Lung (tissue), 17 donors: ENCODE measurements at places on chromosomes 11 and 22.

DNA sequence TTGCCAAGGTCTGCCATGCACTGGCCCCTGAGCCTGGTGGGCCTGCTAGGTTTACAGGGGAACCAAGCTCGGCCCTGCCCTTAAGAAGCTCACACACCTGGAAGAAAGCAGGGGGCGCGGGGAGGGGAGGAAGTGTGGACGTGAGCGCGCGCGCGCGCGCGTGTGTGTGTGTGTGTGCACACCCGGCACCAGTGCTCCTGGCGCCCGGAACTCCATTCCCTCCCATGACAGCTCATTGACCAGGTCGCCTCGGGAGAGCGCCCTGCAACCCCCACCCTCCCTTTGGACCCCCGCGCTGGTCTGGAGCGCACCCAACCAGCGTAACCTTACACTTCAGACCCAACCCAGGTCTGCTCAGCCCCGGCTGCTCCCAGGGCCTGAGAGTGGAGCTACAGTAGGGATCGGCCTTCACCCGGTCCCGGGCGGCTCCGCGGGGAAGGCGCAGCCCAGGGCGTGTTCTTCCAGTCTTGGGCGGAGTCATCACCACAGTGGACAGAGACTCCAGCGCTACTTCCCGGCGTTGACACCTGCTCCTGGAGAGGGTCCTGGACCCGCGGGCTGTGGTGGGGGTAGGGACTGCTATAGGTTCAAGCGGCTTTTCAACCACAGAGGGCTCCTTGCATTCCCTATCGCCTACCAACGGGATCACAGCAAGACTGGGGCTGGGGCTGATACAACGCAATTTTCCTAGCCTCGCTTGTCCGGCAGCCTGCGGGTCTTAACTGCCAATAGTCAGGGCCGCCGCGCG lies 1.5 kb downstream of the GALNT18 start:
- no peaks in the 10 kb centered on the region for H3K36me3 ChIP-seq
- no peaks in the 10 kb centered on the region for H3K27me3 ChIP-seq
- H3K4me3 ChIP-seq: peak overlapping the region; percentile 80

DNA sequence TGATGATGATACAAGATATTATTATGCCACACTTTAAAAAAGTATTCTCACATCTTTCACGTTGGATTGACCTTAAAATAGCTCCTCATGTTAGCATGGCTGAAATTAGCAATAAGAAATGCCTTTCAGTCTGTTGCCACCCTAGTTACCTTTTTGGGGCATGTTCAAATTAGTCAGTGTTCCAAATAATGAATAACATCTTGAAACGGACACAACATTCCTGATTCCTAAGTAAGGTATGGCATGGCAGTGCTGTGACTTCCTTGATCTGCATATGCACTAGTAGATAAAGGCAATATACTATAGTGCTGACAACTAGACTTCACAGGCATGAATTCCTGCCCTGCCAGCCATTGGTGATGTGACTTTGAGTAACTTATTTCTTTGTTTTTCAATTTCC lies 914.5 kb downstream of the METTL15 start:
- H3K4me3 ChIP-seq: no peak overlapping the region
- no peaks in the 10 kb centered on the region for H3K36me3 ChIP-seq
- no peak overlapping the region for H3K27ac ChIP-seq
- no peaks in the 10 kb centered on the region for H3K4me1 ChIP-seq
- no peak for DNase-seq

DNA sequence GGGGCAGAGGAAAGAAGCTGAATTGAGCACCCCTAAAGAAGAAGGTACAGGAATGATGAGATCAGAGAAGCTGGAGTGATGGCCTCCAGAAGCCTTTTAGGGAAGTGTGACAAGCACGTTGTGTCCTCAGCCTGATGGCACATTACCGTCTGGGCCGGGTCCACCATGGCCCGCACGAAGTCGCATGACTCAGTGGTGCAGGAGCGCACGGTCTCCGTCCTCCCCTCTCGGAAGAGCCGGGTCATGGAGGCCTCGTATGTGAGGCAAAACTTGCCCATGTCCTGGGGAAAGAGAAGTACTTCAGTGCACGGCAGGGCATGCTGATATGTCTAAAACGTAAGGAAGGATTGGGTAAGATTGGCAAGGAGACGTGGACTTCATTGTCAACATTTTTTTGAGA lies 11.2 kb upstream of the TESMIN start:
- H3K27ac ChIP-seq: no peak overlapping the region
- no peaks in the 10 kb centered on the region for H3K4me1 ChIP-seq
- H3K4me3 ChIP-seq: no peak overlapping the region
- peaks cover 18% of the 10 kb centered on the region for H3K36me3 ChIP-seq
- no peaks in the 10 kb centered on the region for H3K27me3 ChIP-seq

DNA sequence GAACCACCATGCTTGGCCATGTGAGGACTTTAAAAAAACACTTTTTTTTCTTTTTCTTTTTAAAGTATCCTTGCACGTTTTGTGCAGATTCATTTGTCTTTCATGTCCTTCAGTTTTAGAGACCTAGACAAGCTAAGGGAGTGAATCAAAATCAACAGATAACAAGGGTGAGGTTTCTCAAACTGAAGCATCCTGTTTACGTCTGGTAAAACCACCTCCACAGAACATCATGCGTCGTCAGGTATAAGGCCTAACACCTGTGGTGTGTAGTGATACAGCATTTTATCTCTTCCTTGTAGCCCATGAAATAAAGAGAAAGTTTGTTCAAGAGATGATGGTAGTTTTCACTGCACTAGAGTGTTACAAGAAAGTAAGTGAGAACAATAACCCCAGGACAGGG lies 26.3 kb upstream of the CSF2RB start:
- no peaks in the 10 kb centered on the region for H3K36me3 ChIP-seq
- no peak overlapping the region for H3K4me3 ChIP-seq
- no peaks in the 10 kb centered on the region for H3K27me3 ChIP-seq
- DNase-seq: no peak
- no peaks in the 10 kb centered on the region for H3K4me1 ChIP-seq
- H3K27ac ChIP-seq: no peak overlapping the region

DNA sequence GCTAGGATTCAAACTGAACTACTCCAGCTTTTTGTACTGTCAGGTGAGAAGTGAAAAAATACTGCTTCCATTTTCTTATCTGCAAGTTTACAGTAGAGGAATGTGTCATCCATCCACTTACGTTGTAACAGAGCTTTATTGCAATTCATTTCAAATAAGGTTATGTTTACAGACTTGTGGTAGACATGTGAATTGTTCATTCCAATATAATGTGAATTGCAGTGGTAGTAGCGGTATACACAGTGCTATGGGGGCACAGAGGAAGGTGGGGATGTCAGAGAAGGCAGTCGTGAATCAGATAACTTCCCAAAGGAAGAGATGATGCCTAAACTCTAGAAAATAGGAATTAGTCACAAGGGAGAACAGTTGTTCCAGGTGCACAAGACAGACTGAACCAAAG lies 42.5 kb downstream of the CEP57 start:
- DNase-seq: no peak
- no peaks in the 10 kb centered on the region for H3K27me3 ChIP-seq
- peaks cover 40% of the 10 kb centered on the region for H3K36me3 ChIP-seq
- H3K4me1 ChIP-seq: peaks cover 14% of the 10 kb centered on the region
- no peak overlapping the region for H3K27ac ChIP-seq

DNA sequence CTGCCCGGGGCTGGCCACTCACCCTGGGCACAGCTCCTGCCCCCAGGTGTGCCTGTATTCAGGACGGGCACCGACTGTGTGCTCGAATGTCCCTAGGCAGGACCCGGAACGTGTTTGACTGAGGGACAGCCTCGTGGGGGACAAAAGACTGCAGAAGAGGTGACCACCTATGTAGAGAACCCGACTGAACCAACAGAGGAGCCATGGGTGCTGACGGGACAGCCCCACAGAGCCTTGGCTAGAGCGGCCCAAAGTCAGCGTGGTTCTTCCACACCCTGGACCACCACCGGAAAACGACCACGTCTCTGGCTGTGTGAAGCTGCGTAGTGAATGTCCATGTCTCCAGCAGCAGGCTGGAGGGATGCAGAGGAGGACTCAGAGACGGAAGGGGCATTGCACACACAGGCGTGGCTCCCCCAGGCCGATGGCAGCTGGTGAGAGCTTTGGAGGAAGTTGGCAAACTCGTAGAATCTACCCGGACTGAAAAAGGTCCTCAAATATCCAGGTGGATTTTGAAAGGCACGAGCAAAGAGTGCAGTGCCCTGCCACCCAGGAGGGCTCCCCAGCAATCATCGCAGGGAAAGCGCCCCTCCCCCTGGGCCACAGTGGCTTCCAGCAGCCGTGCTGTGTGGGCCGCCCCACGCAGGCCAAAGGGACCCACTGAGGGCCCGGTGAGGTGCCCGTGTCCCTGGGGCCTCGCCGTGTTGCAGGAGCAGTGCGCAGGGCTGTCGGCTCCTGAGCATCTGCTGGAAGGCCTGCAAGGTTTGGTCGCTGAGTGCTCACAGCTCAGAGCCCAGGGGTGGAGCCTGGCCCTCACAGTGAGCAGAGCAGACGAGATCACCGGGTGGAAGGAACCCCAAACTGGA lies 17.5 kb upstream of the MUC5B start:
- no peak overlapping the region for H3K27ac ChIP-seq
- no peaks in the 10 kb centered on the region for H3K27me3 ChIP-seq
- H3K4me1 ChIP-seq: no peaks in the 10 kb centered on the region
- H3K4me3 ChIP-seq: no peak overlapping the region

GRCh38 chr11:10998674-10999073 lies 140.8 kb upstream of the ZBED5 start:
- H3K36me3 ChIP-seq: no peaks in the 10 kb centered on the region
- no peak overlapping the region for H3K4me3 ChIP-seq
- DNase-seq: no peak
- H3K4me1 ChIP-seq: no peaks in the 10 kb centered on the region
- H3K27me3 ChIP-seq: no peaks in the 10 kb centered on the region

GRCh38 chr11:76667271-76667818 lies 3.2 kb downstream of the LRRC32 start:
- peaks cover 5% of the 10 kb centered on the region for H3K36me3 ChIP-seq
- H3K27ac ChIP-seq: peak overlapping the region; percentile 81
- peak overlapping the region; percentile 66 for H3K4me3 ChIP-seq
- DNase-seq: no peak
- H3K4me1 ChIP-seq: peaks cover 8% of the 10 kb centered on the region

GRCh38 chr22:20051927-20052308 lies 28.1 kb upstream of the DGCR8 start:
- H3K27me3 ChIP-seq: no peaks in the 10 kb centered on the region
- no peak overlapping the region for H3K4me3 ChIP-seq
- H3K36me3 ChIP-seq: no peaks in the 10 kb centered on the region
- DNase-seq: no peak

- H3K27ac ChIP-seq: no peak overlapping the region
- no peaks in the 10 kb centered on the region for H3K4me1 ChIP-seq
- DNase-seq: no peak
- H3K27me3 ChIP-seq: no peaks in the 10 kb centered on the region
Observed at GRCh38 chr11:73270855-73271477, 1.2 kb upstream of the P2RY6 start.
